Stimulated activated CD8-positive, alpha-beta memory T cell treated with anti-CD3 and anti-CD28 coated beads, Interleukin-4, amount 100 ng/mL, for 48 hours (primary cell): ENCODE measurements at places on chromosomes 3 and 15.

DNA sequence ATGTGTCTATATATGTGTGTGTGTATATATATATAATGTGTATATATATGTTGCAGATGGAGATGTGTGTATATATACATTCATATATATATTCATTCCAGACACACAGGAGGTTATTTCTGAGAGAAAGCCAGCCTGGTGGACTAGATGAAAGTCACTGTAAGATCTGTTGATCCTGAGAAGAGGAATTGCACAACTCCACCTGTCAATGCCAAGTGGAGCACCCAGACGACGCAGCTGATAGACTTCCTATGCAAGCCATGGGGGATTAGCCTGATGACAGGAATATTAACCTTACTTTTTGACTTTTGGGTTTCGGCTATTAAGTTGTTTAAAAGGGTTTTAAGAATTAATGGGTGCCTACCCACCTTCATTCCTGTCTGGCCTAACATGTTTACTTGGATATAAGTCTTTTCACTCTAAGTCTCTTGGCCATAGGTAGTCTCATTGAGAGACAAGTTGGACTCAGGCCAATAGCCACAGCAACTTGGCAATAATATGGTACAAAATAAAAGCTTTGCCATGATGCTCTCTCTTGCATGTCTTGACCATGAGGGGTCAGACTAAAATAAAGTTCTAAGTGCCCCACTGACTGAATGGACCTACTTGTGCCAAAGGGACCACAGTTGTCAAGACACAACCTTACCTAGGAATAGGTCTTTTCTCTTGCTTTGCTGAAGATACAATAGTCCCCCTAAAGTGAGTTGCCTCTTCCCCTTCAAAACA is 35.9 kb upstream of the GOLGA6L2 start:
- no peak for DNase-seq

- no peak for DNase-seq
These were observed 317.3 kb upstream of the ARPP21 start for GRCh38 chr3:35322070-35322469.

GRCh38 chr3:120095226-120095978 is 1.2 kb upstream of the GSK3B start:
- peak; percentile 90 for DNase-seq

- DNase-seq = no peak
These were observed 76.9 kb downstream of the CTNNB1 start for GRCh38 chr3:41276191-41276590.

GRCh38 chr15:40238532-40239403 is at the start of gene PAK6:
TSS of gene PAK6 (plus strand) at chr15:40239063. CDS start at chr15:40264786, 25,723 bp downstream.
- peak; percentile 67 for DNase-seq

DNA sequence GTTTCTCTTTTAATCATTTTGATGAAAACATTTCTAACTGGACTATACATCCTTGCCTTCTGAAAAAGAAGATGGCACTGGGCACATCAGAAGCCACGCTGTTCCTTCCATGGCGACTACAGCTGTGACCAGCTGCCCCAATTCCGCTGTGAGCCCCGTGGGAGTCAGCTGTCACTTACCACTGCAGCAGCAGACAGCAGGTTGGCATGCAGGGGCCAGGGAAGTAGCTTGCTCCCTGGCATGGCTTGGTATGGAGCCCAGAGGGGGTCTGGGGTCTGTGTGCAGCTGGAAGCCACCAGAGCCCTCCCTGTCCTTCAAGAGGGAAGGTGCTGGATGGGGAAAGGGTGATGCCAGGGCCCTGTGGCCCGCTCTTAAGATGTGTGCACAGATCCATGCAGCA is 4.5 kb upstream of the ZXDC start:
- no peak for DNase-seq
